Stimulated activated CD4-positive, alpha-beta T cell treated with anti-CD3 and anti-CD28 coated beads, TNF-alpha, amount 100 ng/mL, for 4 hours (primary cell): ENCODE measurements at places on chromosomes 2 and 18.

GRCh38 chr2:165938237-165938636 lies 15.3 kb downstream of the TTC21B start:
- no peak for DNase-seq

GRCh38 chr2:44016282-44016681 lies 20.5 kb upstream of the LRPPRC start:
- no peak for DNase-seq

DNA sequence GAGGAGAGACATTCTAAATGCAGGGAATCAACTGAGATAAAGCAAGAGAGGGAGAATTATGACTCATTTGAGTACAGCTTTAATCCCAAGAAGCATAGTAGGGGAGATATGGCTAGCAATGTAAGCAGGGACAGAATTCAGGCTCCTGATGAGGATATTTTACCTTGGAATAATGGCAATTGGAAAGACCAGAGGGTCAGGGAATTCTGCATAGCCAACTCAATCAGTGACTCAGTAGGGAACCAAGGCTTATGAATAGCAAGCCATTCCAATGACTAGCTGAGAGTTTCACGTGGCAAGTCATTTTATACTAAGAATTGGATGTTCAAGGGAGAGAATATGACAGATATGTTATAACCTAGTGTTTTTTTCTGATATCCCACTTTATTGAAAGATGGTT lies 563.8 kb upstream of the NETO1 start:
- no peak for DNase-seq

- no peak for DNase-seq
These were observed 73.0 kb upstream of the KCTD1 start for GRCh38 chr18:26621161-26622026.

DNA sequence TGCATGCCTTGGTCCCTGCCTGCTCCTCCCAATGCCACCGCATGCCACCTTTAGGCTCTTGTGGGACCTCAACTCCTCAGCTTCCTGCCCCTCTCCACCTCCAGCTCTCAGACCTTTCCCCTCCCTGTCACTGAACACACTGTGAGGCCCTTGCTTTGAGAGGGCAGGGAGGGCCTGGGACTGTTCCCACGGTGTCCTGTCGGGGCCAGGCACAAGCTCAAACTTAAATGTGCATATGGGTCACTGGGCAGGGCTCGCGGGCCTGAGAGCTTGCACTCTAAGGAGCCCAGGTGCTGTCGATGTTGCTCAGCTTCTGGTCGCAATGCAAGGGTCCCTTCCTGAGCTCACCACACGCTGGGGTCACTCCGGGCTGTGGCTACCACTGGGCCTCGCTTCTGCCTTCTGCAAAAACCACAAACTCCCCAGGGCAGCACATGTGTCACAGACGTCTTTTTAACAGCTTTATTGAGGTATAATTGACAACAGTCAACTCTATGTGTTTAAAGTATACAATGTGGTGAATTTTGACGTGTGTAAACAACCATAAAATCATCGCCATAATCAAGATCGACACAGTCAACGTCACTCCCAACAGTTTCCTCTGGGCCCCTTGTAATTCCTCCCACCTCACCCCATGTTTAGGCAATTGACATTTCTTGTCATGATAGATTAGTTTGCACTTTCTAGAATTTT lies 11.9 kb upstream of the B3GNT7 start:
- DNase-seq: no peak

- no peak for DNase-seq
These were observed 44.9 kb downstream of the HDLBP start for GRCh38 chr2:241270531-241270930.

DNA sequence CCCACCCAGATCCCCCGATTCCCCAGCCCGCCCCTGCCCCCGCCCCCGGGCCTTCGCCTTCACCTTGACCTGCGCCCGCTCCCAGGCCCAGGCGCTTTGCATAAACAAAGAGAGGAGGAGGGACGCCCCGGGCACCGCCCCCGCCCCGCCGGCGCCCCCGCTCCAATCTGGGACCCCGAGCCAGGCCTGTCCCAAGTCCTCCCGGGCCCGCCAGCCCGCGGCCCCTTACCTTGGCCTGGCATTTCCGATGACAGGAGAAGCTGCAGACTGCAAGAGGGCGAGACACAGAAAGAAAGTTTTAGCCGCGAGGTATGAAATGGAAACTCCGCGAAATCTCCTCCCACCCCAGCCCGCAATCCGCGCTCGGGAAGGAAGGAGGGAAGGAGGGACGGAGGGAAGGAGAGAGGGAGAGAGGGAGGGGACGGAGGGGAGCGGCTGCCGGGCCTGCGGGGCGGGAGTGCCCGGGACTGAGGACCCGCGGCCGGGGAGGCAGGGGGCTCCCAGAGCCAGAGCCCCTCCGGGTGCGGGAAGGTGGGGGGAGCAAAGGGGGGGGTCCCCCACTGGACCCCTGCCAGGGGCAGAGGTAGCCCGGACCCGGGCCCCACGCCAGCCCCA lies 24.2 kb downstream of the TNS1 start:
- no peak for DNase-seq
